ENCODE measurements at places on chromosomes 6 and 20.
A peak's percentile ranks its signal among the peaks of the same experiment; 100 is the strongest.

- no peak for DNase-seq
These were observed 624 bp downstream of the RBBP8NL start for GRCh38 chr20:62426699-62427131.

DNA sequence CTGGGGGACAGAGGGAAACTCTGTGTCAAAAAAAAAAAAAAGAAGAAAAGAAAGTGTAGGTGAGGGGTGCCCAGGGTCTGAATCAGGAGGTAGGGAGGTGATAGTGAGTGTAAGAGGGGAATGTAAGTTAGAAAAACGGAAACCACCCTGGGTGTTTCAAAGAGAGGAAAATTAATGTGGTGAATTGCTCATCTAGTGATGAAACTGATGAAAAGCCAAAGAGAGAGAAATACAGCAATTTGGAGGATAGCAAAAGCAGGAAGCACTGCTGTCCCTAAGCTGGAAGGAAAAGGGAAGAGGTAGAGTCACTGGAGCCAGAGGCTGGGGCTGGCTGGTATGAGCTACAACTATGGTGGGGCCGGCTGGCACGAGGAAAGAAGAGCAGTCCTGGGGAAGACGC, 85.0 kb upstream of the CEP85L start:
- DNase-seq, result no peak

DNA sequence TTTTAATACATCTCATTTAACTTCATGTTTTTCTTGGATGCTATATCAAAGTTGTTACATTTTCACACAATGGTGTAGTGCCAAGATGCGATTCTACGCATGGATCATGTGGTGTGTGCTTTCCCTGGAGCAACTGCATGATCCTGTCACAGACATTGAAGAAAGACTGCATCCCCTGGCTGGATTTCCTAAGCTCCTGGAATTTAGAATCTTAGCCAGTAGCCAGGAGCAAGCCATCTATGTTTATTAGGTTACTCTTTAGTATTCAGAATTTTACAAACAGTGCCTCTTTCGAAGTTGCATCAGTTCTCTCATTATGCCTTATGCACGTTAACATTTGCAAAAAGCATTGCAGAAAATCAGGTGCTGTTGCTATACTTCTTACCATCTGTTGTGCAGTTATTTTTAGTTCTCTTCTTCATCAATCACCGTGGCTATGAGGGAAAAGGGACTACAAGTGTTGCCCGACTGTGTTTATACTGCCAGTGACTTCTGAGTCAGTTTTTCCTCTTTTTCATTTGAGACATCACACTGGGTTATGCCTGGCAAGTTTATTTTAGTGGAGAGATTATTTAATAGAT, 584.2 kb downstream of the BCKDHB start:
- DNase-seq, result no peak

GRCh38 chr20:36149469-36149868, 5.1 kb upstream of the EPB41L1 start:
- DNase-seq, result no peak

GRCh38 chr20:39810309-39810708, 848.2 kb downstream of the DHX35 start:
- no peak for DNase-seq

DNA sequence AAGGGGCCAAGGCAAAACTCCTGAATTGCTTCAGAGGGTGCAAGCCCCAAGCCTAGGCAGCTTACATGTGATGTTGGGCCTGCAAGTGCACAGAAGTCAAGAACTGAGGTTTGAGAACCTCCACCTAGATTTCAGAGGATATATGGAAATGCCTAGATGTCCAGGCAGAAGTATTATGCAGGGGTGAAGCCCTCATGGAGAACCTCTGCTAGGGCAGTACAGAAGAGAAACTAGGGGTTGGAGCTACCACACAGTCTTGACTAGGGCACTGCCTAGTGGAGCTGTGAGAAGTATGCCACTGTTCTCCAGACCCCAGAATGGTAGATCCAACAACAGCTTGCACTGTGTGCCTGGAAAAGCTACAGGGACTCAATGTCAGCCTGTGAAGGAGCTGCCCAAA, 179.7 kb upstream of the GJE1 start:
- DNase-seq, result no peak

- DNase-seq, result no peak
These were observed 1.8 kb downstream of the TIAM2 start for GRCh38 chr6:154996841-154997311.

- DNase-seq, result no peak
These were observed 7.1 kb upstream of the NPBWR2 start for GRCh38 chr20:64114356-64114971.

DNA sequence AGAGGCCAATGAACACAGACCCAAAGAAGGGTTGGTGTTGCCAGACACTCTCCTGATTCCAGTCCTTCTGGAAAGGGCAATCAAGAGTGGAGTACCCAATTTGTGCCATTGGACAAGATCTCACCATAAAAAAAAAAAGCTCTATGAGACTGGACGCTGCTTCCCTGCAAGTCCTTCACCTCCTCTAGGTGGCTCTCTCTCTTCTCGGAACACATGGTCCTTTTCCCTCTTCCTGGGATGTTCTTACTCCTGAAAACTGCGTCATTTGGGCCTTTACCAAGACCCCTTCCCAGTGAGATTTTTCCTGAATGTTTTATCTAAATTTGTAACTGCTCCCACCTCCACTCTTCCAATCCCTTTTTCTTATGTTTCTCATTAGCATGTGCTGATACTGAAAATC, 280.8 kb downstream of the FOXA2 start:
- DNase-seq, result no peak

GRCh38 chr6:13152764-13153163, 175.6 kb downstream of the TBC1D7 start:
- no peak for DNase-seq

- DNase-seq, result no peak
These were observed 497.1 kb downstream of the CD83 start for GRCh38 chr6:14614631-14615030.

DNA sequence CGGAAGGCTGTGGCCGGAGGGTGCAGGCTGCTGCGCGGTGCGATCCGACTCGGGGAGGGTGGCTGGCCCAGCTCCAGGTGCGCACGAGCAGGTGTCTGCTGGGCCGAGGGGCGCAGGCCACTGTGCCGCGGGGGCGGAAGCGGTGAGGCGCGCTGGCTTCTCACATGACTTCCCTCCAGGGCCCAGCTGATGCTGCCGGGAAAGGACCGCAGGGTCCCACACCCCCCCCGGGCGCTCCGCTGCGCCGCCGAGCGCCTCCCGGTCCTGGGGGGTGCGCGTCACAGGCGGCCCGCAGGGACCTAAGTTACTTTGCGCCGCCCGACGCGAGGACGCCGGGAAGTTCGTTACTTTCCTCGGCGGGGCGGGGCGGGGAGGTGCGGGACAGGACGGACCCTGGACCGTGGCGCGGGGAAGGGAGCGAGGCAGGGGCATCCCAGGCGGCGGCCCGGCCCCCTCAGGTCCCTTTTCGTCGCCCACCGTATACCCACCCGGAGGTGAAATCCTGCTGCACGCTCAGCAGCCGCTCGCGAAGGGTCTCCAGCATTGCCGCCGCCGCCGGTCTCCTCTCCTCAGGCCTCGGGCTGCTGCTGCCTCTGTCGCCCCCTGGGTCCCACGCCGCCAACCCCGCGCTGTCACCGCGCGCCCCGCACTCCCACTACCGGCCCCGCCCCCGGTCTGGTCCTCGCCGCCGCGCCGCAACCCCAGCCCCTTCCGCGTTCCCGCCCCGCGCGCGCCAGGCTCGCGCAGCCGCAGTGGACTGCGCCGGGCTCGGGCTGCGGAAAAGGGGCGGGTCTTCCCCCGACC, at the start of gene DTNBP1:
DTNBP1 (minus strand) TSS at position 703 of the 804 bp plus-strand sequence; CDS start at position 544, 159 bp downstream.
- DNase-seq, result peak; percentile 81

GRCh38 chr6:126038234-126038633, 51.9 kb downstream of the TRMT11 start:
- no peak for DNase-seq

DNA sequence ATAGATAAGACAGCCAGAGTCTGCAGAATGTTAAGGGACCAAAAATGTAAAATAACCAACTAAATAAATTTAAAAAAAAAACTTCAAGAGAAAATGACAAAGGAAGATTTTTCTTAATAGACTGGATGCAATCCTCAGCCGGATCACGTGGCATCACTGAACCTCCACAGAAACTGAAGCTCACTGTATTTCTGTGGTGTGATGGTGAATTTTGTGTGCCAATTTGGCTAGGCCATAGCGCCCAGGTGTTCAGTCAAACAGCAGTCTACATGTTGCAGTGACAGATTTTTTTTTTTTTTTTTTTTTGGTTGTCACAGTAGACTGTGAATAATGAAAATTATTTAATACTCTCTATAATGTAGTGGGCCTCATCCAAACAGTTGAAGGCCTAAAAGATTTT, 95.5 kb downstream of the ARHGAP18 start:
- no peak for DNase-seq

DNA sequence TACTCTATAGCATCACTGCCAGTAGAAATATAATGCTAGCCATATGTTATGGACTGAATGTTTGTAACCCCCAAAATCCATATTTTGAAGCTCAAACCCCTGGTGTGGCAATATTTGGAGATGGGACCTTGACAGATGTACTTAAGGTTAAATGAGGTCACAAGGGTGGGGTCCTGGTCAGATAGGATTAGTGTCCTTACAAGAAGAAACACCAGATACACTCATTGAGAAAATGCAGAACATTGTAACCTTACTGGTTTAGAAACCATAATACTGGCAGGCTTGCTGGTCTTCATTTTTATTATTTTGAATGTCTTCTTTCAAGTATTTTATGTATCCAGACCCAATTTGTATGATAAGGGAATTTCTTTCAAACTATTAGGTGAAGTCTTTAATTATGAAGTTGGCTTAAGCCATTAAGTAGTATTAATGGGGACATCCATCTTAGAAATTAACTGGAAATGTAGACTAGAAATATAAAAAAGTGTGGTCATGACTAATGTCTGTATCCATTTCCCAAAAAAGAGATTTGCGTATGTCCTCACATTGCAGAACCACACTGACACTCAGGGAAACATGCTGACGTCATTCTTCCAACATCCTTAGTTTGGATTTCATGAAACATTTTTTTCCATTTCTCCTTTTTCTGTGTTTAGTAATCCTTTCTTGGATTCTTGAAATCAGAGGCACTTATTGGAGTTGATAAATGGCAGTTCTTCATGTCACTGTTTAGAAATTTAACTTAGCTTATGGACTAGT, 32.4 kb downstream of the SLC16A10 start:
- no peak for DNase-seq

DNA sequence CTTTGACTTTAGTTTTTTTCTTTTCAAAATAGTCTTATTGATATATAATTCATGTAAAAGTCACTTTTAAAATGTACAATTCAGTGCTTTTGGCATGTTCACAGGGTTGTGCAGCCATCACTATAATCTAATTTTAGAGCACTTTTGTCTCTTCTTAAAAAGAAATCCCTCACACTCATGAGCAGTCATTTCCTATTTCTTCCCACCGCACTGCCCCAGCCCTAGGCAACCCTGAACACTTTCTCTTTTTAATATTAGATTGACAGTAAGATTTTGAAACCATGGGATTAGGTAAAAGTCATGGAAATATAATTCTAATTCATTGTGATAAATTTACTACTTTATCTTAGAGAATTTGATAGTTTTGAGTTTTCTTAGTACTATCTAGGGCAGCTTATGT, 309.4 kb downstream of the UTRN start:
- no peak for DNase-seq

GRCh38 chr6:41763470-41763869, 16.2 kb downstream of the FRS3 start:
- DNase-seq, result no peak

DNA sequence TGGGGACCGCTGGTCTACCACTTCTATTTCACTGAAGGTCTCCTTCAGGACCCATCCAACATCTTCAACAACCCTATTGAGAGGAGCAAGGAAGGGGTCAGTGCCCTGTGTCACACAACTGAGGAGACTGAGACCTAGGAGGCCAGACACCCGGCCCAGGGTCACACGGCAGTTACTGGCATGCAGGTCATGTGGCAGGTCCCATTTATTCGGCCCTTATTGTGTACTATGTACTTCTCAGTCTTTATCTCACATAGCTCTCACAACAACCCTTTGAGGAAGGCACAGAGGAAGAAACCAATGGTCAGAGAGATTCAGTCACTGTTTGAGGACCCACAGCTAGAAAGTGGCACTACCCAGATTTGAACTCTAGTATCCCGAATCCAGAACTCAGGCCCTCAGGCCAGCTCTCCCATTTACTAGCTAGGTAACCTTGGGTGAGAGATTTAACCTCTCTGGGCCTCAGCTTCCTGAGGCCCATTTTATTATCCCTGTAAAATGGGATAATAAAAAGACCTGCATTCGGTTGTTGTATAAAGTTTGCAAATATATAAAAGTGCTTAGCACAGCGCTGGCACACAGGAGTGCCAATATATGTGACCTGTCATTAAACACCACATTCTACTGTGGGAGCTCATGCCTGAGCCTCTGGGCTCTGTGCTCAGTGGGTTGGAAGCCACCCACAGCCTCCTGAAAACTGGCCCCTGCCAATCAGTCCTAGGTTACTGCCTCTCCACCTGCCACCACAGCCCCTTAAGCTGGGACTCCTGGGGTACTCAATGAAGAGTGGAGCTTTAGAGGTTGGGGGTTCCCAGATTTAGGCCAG, 15.8 kb downstream of the TFEB start:
- DNase-seq, result no peak

DNA sequence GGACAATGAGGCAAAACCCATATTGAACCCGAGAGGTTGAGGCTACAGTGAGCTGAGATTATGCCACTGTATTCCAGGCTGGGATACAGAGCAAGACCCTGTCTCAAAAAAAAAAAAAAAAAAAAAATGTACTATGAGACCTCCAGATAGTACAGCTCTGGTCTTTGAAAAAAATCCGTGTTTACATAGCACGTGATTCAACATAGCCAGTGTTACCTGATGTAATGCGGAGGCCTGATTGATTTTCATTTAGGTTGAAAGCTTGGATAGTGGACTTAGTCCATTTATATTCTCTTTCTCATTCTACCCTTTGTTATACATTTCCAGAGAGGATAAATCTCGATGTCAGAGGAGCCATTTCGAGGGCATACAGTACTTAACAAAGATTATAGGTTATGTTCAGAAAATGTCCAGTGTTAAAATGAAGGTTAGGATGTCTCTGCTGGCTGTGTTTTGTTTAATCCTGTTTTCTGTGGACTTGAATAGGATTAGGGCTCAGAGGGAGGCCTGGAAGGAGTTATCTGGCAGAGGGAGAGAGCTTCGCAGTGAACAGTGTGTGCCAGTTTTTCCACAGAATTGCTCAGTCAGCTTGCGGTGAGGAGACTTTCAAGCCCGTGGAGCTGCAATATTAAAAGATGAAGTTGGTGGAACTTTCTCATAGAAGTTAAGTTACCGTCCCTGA, 33.9 kb upstream of the BCLAF1 start:
- DNase-seq, result no peak

DNA sequence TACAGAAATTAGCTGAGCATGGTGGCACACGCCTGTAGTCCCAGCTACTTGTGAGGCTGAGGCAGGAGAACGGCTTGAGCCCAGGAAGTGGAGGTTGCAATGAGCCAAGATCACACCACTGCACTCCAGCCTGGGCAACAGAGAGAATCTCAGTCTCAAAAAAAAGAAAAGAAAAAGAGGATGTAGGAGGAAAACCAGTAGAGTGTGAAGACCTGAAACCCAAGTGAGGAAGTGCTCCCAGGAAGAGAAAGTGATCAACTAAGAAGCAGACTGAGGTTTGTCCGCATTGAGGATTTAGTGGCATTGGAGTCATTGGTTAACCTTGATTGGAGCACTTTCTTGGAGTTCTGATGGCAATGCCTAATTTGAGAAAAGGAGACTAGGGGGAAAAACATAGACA, 20.6 kb upstream of the TASP1 start:
- DNase-seq, result no peak

- DNase-seq, result no peak
These were observed 71.3 kb downstream of the ATRN start for GRCh38 chr20:3541887-3542721.
